ENCODE measurements at places on chromosomes 6 and 20.

- DNase-seq: no peak
These were observed 101.6 kb upstream of the PRSS16 start for GRCh38 chr6:27145731-27146455.

DNA sequence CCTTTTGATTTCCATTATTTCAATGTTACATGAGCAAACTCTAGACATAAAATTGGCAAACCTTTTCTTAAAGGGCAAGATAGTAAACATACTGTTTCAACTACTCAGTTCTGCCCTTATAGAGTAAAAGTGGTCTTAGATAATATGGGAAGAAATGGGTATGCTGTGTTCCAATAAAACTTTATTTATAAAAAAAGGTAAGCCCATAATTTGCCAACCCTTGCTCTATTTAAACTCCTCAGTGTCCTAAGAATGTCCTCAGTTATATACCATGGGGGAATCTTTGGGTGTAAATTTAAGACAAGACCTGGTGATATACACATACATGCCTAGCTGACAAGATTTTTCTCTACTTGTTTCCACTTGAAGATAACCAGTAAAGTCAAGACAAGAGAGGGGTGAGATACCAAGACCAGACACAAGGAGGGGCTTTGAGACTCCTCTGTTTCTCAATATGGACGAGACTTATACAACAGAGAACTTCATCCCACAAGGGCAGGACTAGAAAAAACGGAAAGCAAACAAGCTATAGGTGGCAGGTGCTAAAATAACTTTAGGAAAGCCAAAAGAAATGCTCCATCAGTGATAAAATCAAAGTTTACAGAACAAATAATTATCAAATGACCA is 10.5 kb downstream of the SNX3 start:
- DNase-seq: no peak

- DNase-seq: no peak
These were observed 82.4 kb downstream of the MAFB start for GRCh38 chr20:40606660-40607059.

DNA sequence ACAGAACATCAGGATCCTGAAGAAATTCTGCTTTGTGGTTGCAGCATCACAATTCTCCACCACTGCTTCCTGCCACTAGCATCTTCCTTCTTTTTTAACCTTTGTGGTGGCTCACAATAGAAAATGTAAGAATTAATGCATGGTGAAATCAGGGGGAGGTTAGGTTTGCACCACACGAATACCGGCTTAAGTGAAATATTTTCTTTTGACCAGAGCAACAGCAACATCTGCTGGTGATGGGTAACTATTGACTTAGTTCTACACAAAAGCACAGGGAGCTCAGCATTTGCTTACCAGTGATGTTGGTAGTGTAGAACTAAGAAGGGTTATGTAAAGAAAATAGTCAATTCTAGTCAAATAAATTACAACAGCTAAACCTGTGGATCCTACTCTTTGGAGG is 280.5 kb downstream of the SYNE1 start:
- DNase-seq: no peak

DNA sequence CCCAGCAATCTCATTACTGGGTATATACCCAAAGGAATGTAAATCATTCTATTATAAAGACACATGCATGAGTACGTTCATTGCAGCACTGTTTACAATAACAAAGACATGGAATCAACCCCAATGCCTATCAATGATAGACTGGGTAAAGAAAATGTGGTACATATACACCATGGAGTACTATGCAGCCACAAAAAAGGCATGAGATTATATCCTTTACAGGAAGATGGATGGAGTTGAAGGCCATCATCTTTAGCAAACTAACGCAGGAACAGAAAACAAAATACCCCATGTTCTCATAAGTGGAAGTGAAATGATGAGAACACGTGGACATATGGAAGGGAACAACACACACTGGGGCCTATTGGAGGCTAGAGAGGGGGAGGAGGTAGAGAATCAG is 115.7 kb downstream of the NUS1 start:
- DNase-seq: no peak
